Esophagus mucosa (tissue), 1 donor: ENCODE measurements at places on chromosomes 6 and 20. TPM values are rescaled to one million over a fixed set of nuclear protein-coding genes. Genes with fewer than 3 reads are reported as not detected.
A peak's percentile ranks its signal among the peaks of the same experiment; 100 is the strongest.

Gene PRPH2
- 0.08 TPM for total RNA-seq

Gene HLA-DOA
- total RNA-seq: 1.4 TPM

Gene SLC17A2
- total RNA-seq: not detected

Gene BPIFA1
- not detected for total RNA-seq

Gene GSTA1
- total RNA-seq: 1.6 TPM

Gene SNRNP48
- 6.4 TPM for total RNA-seq

Gene PLAGL2
- 11.0 TPM for total RNA-seq

Gene WFDC2
- total RNA-seq: 37.9 TPM

Gene SLC35D3
- not detected for total RNA-seq

DNA sequence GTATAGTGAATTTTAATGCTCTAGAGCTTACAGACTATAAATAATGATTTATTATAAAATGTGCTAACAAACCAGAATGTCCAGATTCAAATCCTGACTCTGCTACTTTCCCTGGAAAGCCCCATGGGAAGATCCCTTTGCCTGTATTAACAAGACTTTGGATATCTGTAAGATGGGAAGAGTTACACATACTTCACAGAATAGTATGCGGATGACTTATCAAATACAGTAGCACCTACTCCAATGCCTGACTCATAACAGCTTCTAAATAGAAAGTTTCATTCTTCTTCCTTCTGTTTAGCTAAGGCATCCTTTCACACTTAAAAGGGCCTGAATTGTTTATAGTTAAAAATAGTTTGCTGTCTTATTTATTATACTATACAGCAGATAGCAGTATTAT is 166.3 kb downstream of the KCNQ5 start:
- ATAC-seq: peak; percentile 81

DNA sequence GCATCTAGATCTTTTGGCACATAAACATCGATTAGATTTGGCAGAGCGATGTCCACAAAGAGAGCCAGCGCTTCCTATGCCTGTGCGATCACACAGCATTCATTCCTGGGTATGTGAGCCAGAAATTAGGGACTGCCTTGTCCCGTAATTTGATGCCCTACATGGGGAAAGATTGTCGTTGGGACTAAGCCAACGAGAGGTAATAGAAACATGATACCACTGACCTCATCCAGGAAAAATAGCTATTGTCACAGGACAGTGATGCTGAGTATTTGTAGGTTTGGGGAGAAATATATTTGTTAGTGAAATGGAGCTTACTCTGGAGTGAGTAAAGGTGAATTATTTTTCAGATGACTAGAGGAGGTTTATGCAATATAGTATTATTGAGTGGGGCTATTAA is 154.0 kb downstream of the TSHZ2 start:
- no peak for ATAC-seq

DNA sequence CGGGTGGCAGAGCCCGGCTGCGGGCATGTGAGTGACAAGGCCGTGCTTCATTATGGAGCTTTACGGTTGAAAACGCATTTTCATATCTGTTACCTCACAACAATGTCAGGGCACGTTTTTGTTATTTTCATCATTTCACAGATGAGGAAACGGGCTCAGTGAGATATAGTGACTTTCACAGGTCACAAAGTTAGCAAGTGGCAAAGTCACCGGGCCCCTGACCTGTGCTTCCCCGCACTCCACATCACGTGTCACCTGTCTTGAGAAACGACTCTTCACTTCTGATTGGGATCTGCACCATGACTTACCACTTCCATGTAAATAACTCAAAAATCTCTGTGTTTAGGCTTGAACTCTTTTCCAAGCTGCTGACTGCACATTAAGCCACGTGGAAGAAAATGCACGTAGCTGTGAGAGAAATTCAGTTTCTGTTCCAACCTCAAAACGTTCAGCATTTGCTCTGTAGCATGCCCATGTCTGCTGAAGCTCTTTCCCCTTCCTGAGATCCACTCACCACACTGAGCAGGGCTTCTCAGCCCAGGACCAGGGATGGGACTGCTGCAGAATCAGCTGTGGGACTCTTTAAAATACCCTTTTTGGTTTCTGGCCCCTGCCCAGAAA is 107.2 kb downstream of the ARMC2 start:
- no peak for ATAC-seq

- peak; percentile 50 for ATAC-seq
Observed at GRCh38 chr20:37090407-37090806, 5.4 kb downstream of the RBL1 start.

DNA sequence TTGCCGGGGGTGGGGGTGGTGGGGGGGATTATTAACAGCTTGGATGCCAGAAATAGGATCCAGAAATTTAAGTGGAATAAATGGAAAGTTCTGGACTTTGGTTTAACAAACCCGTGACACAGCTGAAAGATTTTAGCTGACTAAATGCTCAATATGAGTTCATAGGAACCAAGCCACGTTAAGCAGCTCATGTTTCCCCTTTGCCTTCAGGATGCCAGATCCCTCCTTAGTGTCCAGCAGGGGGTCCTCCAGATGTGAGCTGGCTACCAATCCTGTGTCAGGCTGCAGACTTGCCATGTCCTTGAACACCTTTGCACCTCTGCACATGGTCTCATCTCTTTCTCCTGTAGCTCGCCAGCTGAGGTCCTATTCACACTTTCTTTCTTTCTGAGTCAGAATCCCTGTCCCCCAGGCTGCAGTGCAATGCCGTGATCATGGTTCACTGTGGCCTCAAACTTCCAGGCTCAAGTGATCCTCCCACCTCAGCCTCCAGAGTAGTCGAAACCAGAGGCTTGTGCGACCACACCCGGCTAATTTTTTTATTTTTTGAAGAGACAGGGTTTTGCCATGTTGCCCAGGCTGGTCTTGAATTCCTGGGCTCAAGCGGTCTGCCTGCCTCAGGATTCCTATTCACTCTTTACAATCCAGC is 133.3 kb upstream of the ARMC2 start:
- ATAC-seq: no peak

GRCh38 chr6:168640768-168641167 is 199.8 kb downstream of the SMOC2 start:
- no peak for ATAC-seq

- ATAC-seq: no peak
Observed at GRCh38 chr6:36969988-36970891, 15.7 kb downstream of the PI16 start.

GRCh38 chr6:134979142-134979541 is 29.2 kb upstream of the ALDH8A1 start:
- ATAC-seq: no peak

- no peak for ATAC-seq
Observed at GRCh38 chr6:43016176-43016942, 2.3 kb downstream of the KLHDC3 start.

DNA sequence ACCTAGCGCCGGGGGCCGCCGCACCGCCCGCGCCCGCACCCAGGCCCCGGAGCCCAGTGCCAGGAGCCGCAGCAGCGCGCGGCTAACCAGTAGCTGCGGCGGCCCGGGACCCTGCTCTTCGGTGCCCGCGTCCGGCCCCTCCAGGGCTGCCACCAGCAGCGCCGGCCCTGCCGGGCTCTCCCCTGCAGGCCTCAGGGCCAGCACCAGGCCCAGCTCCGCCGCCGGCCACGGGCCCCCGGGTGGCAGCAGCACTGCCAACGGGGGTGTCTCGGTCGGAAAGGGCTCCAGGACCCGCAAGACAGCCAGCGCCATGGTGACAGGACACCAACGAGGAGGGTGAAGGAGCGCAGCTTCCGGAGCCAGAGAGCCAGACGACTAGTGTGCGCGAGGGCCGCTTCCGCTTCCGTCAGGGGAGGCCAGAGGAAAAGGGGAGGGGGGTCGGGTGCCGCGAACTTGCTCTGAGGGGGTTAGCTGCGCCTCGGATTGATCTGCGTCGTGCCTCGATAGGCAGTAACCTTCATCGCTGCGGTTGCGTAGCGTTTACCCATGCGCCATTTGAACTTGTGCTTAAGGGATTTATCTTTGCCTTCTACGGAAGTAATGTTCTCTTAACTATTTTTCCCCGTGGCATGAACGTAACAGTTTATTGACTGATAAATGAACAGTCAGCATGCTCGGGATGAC is at the start of gene PEX6:
Gene PEX6 (minus strand): TSS at position 343 of the 684 bp plus-strand sequence. CDS start 31 bp downstream, at position 312.
- ATAC-seq: peak; percentile 86

GRCh38 chr20:22346716-22347115 is 237.7 kb downstream of the FOXA2 start:
- no peak for ATAC-seq

GRCh38 chr6:6217855-6218758 is 102.4 kb downstream of the F13A1 start:
- ATAC-seq: no peak

GRCh38 chr20:62241506-62241905 is 3.2 kb downstream of the OSBPL2 start:
- ATAC-seq: peak; percentile 30

DNA sequence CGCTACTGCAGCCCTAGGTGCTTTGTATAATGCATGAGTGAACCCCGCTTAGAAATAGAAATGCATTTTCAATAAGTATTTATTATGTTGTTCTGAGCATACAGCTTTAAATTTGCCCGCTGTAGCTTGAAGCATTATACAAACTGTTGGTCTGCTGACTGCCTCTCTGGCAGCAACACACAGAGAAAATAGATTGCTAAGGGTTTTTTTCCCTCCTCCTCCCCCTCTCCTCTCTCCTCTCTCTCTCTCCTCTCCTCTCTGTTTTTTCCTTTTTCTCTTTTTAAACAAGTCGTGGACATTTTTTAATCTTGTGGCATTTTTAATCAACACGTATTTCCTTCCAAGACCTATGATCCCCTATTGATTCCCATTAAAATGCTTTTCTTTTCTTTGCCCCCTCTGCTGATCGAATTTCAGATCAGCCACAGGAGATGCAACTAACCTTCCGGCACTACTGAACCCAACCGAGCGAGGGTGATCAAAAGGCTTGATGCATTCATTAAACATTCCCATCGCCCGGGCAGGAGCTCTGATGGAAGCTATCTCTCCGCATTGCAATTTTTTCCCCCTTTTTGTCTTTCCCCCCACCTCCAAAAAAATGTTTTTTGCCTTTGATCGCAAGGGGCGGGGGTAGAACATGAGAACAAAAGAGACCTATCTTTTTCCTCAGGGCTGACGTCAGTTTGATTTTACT is 90.7 kb upstream of the ARID1B start:
- peak; percentile 33 for ATAC-seq

GRCh38 chr20:24653306-24653705 is 183.9 kb downstream of the SYNDIG1 start:
- no peak for ATAC-seq

DNA sequence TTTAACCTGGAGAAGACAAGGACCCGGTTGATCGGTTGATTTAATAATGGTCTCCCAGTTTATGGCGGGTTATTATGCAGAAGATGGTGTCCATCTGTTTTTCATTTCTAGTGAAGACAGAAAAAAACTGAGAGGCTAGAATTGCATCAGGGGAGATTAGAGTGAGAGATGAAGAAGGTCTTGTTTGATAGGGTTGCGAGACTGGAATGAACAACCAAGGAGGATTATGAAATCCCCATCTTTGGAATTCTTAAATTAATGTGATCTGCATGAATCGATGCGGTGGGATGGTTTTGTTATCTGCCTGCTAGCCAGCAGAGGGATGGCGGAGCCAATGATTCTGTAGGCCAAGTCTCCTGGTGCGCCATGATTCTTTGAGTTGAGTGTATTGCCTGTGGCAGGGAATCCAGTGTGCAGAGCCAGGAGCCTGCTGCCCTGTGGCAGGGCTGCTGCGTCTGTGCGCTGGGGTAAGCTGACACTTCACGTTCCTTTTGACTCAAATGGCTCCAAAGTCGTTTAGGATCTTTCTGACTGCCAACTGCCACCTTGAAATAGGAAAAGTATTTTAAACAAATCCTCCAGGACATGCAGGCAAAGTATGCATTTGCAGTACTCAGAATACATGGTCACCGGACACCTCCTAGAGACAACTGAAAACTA is 200.1 kb downstream of the CLIC5 start:
- ATAC-seq: no peak

GRCh38 chr6:119076173-119076572 is 2.3 kb downstream of the FAM184A start:
- no peak for ATAC-seq

DNA sequence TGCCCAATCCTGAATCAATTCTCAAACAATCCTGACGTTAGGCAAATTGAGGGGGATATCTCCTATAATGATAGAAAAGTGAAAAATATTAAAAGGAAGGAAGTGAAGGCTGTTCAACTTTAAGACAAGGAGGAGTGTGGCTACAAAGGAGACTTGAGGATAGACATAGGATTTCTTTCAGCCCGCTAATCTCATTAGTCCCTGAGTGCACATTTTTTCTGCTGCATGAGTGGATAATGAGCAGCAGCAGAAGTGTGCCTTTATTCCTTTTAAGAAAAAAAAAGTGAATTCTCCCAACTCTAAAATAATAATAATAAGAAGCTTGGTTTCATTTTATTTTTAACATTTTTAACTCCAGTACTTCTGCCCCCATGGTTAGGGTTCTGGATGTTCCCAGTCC is 102.0 kb downstream of the SPTLC3 start:
- no peak for ATAC-seq

GRCh38 chr6:15023448-15023847 is 222.4 kb upstream of the JARID2 start:
- ATAC-seq: peak; percentile 31

DNA sequence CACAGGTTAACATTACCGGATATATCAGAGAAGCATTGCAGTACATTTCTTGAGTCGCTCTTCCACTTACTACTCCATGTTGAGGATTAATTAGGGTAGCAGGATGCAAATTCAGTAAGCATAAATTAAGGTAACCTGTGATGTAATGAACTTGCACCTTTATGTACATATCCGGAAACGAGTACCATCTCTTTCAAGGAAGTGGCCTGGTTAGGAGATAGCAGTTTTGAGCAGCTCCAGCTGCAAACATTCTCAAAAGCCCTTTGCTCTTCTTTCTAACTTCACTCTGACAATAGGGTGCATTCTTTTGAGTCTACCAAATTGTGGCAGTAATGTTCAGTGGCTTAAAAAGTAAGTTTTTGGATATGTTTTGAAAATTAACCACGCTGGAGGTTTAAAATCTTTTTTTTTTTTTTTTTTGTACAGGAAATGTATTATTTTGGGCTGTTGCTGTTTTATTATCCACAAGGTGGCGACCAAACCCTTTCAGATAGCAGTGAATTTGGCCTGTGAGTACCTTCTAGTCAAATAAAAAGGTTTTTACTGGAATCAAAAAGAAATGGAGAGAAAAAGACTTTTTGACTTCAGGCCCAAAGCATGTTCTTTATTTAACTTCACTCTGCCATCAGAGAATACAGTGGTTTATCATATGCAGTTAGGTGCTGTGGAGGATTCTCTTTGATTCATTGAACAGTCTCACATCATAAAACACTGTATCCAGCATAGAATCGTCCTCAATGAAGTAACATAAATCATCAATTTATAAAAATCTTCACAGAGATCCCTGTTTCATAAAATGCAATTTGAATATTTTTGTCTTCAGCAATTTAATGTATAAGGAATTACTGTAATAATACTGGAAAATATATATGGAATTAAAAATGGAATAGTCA is 8.9 kb downstream of the FAM217B start:
- peak; percentile 61 for ATAC-seq

GRCh38 chr20:7257692-7258466 is 490.4 kb downstream of the BMP2 start:
- ATAC-seq: no peak

DNA sequence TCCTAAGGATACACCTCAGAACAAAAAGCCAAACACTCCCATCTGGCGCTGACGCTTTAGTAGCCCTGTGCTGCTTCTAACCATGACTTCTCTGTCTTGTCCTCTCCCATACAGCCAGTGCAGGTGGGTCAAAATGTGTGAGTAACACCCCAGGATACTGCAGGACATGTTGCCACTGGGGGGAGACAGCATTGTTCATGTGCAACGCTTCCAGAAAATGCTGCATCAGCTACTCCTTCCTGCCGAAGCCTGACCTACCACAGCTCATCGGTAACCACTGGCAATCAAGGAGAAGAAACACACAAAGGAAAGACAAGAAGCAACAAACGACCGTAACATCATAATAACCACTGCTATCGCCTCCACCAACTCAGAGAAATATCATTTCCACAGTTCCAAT is 1.4 kb downstream of the DEFB132 start:
- no peak for ATAC-seq

- ATAC-seq: no peak
Observed at GRCh38 chr20:37518059-37518458, 3.0 kb upstream of the NNAT start.
